Neural cell (in vitro differentiated cells): ENCODE measurements at places on chromosomes 2 and 18. TPM values are rescaled to one million over a fixed set of nuclear protein-coding genes. Genes with fewer than 3 reads are reported as not detected.

OXER1 gene
- polyA plus RNA-seq = not detected in 2 replicates

MARCHF4 gene
- polyA plus RNA-seq = 10.1 and 13.0 TPM in 2 replicates

SYT4 gene
- polyA plus RNA-seq = 145 and 167 TPM in 2 replicates

RNU2-63P gene
- not detected in 2 replicates for polyA plus RNA-seq

SERPINB10 gene
- polyA plus RNA-seq = not detected in 2 replicates

TMEM18 gene
- polyA plus RNA-seq = 49.3 and 58.6 TPM in 2 replicates

PRSS56 gene
- polyA plus RNA-seq = 0.16 TPM in 1 of 2 replicates, not detected in the other

FNDC4 gene
- polyA plus RNA-seq = 68.2 and 101 TPM in 2 replicates

COLEC11 gene
- 1.7 and 4.0 TPM in 2 replicates for polyA plus RNA-seq

CNDP1 gene
- 0.38 and 2.1 TPM in 2 replicates for polyA plus RNA-seq

POTEI gene
- 0.25 and 0.48 TPM in 2 replicates for polyA plus RNA-seq
